Activated T-cell treated with anti-CD3 and anti-CD28 coated beads, Interleukin-2, amount 50 U/mL, for 72 hours (primary cell): ENCODE measurements at places on chromosomes 5 and 9. TPM values are rescaled to one million over a fixed set of nuclear protein-coding genes. Genes with fewer than 3 reads are reported as not detected.
A peak's percentile ranks its signal among the peaks of the same experiment; 100 is the strongest.

DNA sequence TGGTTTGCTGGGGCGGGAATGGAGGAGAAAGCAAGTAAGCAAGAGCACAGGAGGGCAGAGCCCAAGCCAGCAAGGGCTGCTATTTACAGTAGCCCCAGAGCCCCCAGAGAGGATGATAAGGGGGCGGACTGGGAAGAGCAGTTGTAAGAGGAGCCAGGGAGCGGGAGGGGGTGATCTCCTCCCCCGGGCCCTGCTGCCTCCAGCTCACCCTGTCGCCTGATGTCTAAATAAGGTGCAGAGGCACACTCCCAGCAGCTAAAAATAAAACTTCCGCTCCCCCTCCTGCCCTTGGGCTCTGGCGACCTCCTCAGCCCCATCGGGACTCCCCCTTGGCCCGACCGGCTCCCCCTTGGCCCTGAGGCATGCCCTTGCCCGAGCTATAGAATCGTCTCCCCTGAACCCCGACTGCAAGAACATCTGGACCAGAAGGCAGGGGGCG is 14.4 kb upstream of the CCDC69 start:
- H3K27ac ChIP-seq = no peak overlapping the region
- peaks cover 20% of the 10 kb centered on the region for H3K4me1 ChIP-seq

ABHD17B gene
- 15.4 TPM for total RNA-seq

SLCO6A1 gene
- not detected for total RNA-seq

ACTBL2 gene
- total RNA-seq = not detected

NXNL2 gene
- not detected for total RNA-seq

NDOR1 gene
- total RNA-seq = 43.3 TPM

PRLR gene
- not detected for total RNA-seq

DNA sequence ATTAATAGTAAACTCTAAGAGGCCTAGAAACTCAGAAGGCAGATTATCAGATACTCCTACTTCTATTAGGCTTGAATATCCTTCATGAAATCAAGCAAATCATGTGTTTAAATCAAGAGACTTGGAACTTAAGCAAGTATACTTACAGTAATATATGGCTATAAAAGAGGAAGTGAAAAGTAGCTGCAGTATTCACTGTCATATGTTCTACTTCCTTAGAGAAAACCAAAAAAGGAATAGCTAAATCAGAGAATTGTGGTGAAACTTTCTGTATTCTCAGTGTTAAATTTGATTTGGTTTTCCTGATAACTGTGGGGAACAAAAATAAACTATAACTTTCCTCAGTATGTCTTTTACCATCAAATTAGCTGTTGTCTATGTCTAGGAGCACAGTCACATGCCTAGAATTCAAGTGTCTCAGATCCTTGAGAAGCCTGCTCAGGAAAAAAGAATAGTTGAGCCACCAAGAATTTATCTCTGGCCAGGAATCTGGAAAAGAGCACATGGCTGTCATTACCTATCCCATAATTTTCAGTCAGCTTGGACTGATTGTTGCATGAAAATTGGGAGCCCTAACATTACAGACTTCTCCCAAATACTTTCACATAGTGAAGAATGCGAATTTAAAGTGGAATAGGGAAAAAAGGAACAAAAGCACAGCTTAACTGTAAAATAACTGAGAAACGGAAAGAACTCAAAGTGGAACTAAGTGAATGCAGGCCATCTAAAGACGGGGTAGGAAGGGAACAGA is 1.7 kb downstream of the FKBP15 start:
- no peak for DNase-seq
- H3K36me3 ChIP-seq = peaks cover 2% of the 10 kb centered on the region
- no peaks in the 10 kb centered on the region for H3K27me3 ChIP-seq
- peak overlapping the region; percentile 97 for H3K4me3 ChIP-seq
- H3K27ac ChIP-seq = peak overlapping the region; percentile 92
- H3K4me1 ChIP-seq = peaks cover 53% of the 10 kb centered on the region

CENPK gene
- total RNA-seq = 70.5 TPM

- H3K27me3 ChIP-seq = no peaks in the 10 kb centered on the region
- no peak overlapping the region for H3K4me3 ChIP-seq
- no peaks in the 10 kb centered on the region for H3K36me3 ChIP-seq
These were observed 50.3 kb downstream of the RXRA start for GRCh38 chr9:134376386-134377142.

GPR151 gene
- not detected for total RNA-seq

FBXO4 gene
- total RNA-seq = 31.2 TPM

DNA sequence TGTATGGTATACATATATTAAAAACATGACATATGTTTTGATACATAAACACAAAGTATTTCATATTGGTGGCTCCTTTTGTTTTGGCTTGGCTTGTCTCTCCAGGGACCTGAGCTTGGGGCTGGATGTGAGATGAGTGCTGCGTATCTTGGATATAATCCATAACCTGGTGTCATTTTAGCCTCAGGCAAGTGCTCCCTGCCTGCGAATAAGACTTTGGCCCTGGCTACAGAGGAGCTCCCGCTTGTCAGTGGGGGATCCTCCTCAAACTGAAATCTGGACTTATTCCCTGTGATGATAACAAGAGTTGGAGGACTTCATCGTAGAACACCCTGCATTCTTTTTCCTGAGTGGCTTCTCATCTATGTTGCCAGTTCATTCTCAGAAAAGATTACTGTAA is 341.7 kb upstream of the CLINT1 start:
- no peaks in the 10 kb centered on the region for H3K36me3 ChIP-seq
- H3K27me3 ChIP-seq = no peaks in the 10 kb centered on the region
- H3K4me1 ChIP-seq = no peaks in the 10 kb centered on the region

GRCh38 chr5:76163111-76163628 is 80.0 kb downstream of the SV2C start:
- H3K4me3 ChIP-seq = no peak overlapping the region
- H3K4me1 ChIP-seq = no peaks in the 10 kb centered on the region
- peaks cover 11% of the 10 kb centered on the region for H3K27me3 ChIP-seq
- no peaks in the 10 kb centered on the region for H3K36me3 ChIP-seq

- peaks cover 11% of the 10 kb centered on the region for H3K27me3 ChIP-seq
- H3K36me3 ChIP-seq = no peaks in the 10 kb centered on the region
- no peaks in the 10 kb centered on the region for H3K4me1 ChIP-seq
- DNase-seq = no peak
- no peak overlapping the region for H3K27ac ChIP-seq
- H3K4me3 ChIP-seq = no peak overlapping the region
These were observed 76.1 kb downstream of the HMHB1 start for GRCh38 chr5:143887903-143888665.

- H3K4me1 ChIP-seq = no peaks in the 10 kb centered on the region
- H3K27ac ChIP-seq = no peak overlapping the region
- H3K4me3 ChIP-seq = no peak overlapping the region
- no peaks in the 10 kb centered on the region for H3K36me3 ChIP-seq
- no peak for DNase-seq
These were observed 11.0 kb downstream of the RPP25L start for GRCh38 chr9:34600908-34601307.

GRCh38 chr5:148785223-148785622 is 41.2 kb upstream of the ADRB2 start:
- no peak overlapping the region for H3K4me3 ChIP-seq
- no peak for DNase-seq
- H3K27me3 ChIP-seq = peaks cover 63% of the 10 kb centered on the region
- no peaks in the 10 kb centered on the region for H3K36me3 ChIP-seq

ISL1 gene
- total RNA-seq = not detected

CD74 gene
- total RNA-seq = 455 TPM

DNA sequence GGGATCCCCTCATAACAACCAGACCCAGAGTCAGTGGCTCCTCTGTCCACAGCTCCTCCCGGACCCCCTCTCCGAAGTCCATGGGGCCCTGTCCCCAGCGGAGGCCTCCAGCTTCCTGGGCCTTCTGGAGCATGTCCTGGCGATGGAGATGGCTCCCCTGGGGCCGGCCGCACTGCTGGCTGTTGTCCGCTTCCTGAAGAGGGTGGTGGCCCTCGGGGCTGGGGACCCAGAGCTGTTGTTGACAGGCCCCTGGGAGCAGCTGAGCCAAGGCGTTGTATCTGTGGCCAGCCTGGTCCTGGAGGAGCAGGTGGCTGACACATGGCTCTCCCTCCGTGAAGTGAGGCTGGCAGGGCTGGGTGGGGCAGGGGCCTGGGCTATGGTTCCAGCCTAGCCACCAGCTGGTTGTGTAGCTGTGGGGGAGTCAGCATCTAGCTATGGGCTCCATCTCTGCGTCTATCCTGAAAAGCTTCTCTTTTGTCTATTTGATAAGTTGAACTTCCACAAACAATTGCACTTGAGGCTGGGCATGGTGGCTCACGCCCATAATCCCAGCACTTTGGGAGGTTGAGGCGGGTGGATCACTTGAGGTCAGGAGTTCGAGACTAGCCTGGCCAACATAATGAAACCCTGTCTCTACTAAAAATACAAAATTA is 4.7 kb downstream of the ADGRD2 start:
- H3K4me1 ChIP-seq = peaks cover 4% of the 10 kb centered on the region
- DNase-seq = no peak
- H3K27ac ChIP-seq = no peak overlapping the region
- H3K4me3 ChIP-seq = no peak overlapping the region

SLC6A19 gene
- total RNA-seq = not detected

- peaks cover 3% of the 10 kb centered on the region for H3K36me3 ChIP-seq
- no peaks in the 10 kb centered on the region for H3K4me1 ChIP-seq
- no peak for DNase-seq
- H3K27ac ChIP-seq = no peak overlapping the region
These were observed 503.7 kb downstream of the CDH10 start for GRCh38 chr5:24141046-24141445.

C5orf34 gene
- 21.0 TPM for total RNA-seq

GRCh38 chr5:36373527-36374086 is 71.9 kb upstream of the RANBP3L start:
- no peaks in the 10 kb centered on the region for H3K4me1 ChIP-seq
- H3K36me3 ChIP-seq = no peaks in the 10 kb centered on the region
- H3K27me3 ChIP-seq = no peaks in the 10 kb centered on the region
- no peak overlapping the region for H3K27ac ChIP-seq
- DNase-seq = no peak
- no peak overlapping the region for H3K4me3 ChIP-seq

GRCh38 chr5:40223884-40224402 is 455.8 kb upstream of the PTGER4 start:
- DNase-seq = peak; percentile 62
- H3K27me3 ChIP-seq = no peaks in the 10 kb centered on the region
- peak overlapping the region; percentile 96 for H3K27ac ChIP-seq
- H3K4me1 ChIP-seq = peaks cover 74% of the 10 kb centered on the region
- peaks cover 4% of the 10 kb centered on the region for H3K36me3 ChIP-seq

DNA sequence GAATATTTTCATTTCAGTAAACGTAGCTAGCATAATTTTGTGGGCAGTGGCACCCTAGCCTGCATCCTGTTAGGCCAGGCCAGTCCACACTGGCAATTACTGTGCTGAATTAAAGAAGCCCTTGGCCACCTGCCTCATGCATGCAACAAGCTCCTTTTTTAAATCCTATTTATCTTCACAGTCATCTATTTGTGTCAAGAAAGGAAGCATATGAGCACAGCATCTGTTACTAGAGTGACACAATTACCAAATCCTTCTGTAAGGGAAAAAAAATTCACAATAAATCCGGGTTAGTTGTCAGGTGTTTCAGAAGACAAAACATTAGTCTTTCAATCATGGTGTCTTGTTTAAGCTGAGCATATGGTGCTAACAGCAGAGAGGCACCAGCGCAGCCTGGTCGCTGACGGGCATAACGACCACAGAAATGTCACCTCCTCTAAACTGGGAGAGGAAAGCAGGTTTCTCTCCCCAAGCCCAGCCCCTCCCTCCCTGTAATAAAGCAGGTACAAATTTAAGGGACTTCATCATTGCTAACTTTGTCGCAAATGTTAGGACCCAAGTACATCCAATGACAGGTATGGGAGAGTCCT is 520.6 kb downstream of the CTNND2 start:
- no peak for DNase-seq
- no peak overlapping the region for H3K27ac ChIP-seq
- peaks cover 3% of the 10 kb centered on the region for H3K36me3 ChIP-seq
- H3K4me1 ChIP-seq = peaks cover 8% of the 10 kb centered on the region

SHROOM1 gene
- 2.1 TPM for total RNA-seq

GLIPR2 gene
- 22.7 TPM for total RNA-seq

- H3K4me3 ChIP-seq = no peak overlapping the region
- peaks cover 53% of the 10 kb centered on the region for H3K27me3 ChIP-seq
- DNase-seq = no peak
- no peak overlapping the region for H3K27ac ChIP-seq
- H3K4me1 ChIP-seq = peaks cover 43% of the 10 kb centered on the region
These were observed 55.9 kb upstream of the NKD2 start for GRCh38 chr5:952597-953271.

DMRT3 gene
- not detected for total RNA-seq

CBY3 gene
- total RNA-seq = 0.44 TPM

- H3K27me3 ChIP-seq = no peaks in the 10 kb centered on the region
- H3K4me3 ChIP-seq = no peak overlapping the region
- peak overlapping the region; percentile 45 for H3K27ac ChIP-seq
- peaks cover 95% of the 10 kb centered on the region for H3K4me1 ChIP-seq
These were observed 53.6 kb downstream of the ARHGAP26 start for GRCh38 chr5:142823806-142824205.

CTNND2 gene
- total RNA-seq = not detected

SPATA6L gene
- 0.60 TPM for total RNA-seq

DNA sequence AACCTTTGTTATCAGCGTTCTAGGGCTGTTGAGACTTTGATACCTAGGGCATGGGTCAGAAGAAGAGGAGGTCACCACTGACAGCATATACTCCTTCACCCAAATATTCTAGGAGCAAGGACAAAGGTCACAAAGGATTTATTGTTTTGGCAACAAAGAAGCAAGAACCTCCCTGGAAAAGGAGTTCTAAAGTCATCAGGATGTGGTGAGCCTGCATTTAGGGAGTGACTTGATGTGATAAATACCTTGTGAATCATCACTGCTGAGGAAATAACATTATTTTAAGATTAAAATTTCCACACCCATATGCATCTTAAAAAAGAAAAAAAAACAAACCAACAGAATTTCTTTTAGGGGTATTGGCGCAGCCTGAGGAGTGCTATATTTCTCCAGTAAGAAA is 13.9 kb downstream of the IFNA1 start:
- no peak for DNase-seq
- H3K4me1 ChIP-seq = no peaks in the 10 kb centered on the region

DNA sequence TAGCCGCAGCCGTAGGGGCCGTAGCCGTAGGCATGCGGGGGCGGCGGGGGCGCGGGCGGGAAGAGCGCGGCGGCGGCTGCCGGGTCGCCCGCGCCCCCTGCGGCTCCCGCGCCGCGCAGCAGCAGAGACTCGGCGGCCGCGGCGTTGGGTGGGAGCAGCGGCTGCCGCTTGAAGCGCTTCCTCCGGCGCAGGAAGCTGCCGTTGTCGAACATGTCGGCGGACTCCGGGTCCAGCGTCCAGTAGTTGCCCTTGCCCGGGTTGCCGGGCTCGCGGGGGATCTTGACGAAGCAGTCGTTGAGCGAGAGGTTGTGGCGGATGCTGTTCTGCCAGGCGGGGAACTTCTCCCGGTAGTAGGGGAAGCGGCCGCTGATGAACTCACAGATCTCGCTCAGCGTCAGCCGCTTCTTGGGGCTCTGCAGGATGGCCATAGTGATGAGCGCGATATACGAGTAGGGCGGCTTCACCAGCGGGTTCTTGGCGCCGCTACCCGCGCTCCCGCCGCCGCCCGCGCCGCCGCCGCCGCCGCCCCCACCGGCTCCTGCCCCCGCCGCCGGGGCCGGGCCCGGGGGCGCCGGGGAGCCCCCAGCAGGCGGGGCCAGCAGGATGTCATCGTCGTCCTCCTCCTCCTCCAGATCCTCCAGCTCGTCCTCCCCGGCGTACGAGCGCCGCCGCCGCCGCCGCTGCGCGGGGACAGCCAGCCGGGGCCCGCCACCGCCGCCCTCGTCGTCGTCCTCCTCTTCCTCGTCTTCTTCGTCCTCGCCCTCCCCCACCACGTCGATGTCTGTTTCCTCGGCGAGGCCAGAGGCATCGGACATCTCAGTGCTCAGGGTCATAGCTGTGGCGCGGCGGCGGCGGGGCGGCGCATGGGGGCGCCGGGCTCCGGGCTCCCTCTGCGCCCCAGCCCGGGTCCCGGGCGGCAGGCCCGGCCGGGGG is 781 bp downstream of the FOXD1 start:
- no peaks in the 10 kb centered on the region for H3K36me3 ChIP-seq
- H3K4me1 ChIP-seq = peaks cover 27% of the 10 kb centered on the region
- peak overlapping the region; percentile 83 for H3K4me3 ChIP-seq
- peaks cover 75% of the 10 kb centered on the region for H3K27me3 ChIP-seq

PCDHGB7 gene
- 0.17 TPM for total RNA-seq
